ENCODE measurements at places on chromosomes 3 and 15.

- no peak overlapping the region for H3K4me3 ChIP-seq
- peak overlapping the region; percentile 11 for H3K27ac ChIP-seq
- DNase-seq, result no peak
- peaks cover 12% of the 10 kb centered on the region for H3K4me1 ChIP-seq
- no peaks in the 10 kb centered on the region for H3K36me3 ChIP-seq
- H3K27me3 ChIP-seq, result no peaks in the 10 kb centered on the region
Observed at GRCh38 chr3:188164248-188164687, 10.3 kb downstream of the LPP start.

DNA sequence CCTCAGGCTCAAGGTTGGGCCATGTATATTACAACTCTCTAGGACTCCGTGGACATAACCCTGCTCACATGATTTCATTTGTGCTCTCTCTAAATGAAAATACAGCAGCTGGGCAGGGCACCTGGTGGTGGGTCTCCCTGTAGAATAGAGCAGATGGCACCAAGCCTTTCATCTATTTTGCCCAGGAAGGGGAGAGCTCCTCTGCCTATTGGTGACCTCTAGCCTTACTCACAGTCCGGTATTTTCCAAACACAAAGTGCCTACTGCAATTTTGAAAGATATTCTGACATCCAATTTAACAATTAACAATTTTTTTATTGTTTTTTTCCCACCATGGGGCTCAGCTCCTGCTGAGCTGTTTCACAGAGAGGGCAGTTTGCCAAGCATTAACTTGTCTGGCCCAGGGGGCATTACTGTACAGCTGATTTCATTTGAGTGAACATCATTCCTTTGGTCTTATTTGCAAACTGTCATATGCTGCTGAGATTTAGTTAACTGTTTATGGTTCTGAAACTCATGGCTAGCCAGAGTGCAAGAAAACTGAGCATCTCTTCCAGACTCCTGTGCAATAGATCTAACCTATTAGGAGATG, 474.0 kb downstream of the EPHB1 start:
- H3K36me3 ChIP-seq, result no peaks in the 10 kb centered on the region
- H3K4me1 ChIP-seq, result no peaks in the 10 kb centered on the region
- no peaks in the 10 kb centered on the region for H3K27me3 ChIP-seq
- no peak overlapping the region for H3K4me3 ChIP-seq
- DNase-seq, result no peak

DNA sequence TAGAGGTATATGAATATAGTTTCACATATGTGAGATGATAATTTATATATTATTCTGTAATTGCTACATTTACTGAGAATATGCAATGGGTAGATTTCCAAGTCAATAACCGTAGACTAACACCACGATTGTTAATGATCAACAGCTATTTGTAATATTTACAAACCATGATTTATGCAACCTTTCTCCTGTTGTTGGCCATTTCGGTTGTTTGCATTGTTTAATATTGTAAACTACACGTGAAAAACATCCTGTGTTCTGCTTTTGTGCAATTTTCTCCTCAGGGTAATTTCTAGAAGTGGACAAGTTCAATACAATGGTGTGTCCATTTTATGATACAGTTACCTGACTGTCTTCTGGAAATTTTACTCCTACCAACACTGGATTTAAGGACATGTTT, 29.3 kb upstream of the RAB11A start:
- H3K36me3 ChIP-seq, result no peaks in the 10 kb centered on the region
- H3K4me1 ChIP-seq, result no peaks in the 10 kb centered on the region
- no peak for DNase-seq
- no peak overlapping the region for H3K4me3 ChIP-seq

- no peaks in the 10 kb centered on the region for H3K27me3 ChIP-seq
- H3K27ac ChIP-seq, result no peak overlapping the region
- DNase-seq, result no peak
- H3K4me1 ChIP-seq, result no peaks in the 10 kb centered on the region
- peaks cover 25% of the 10 kb centered on the region for H3K36me3 ChIP-seq
Observed at GRCh38 chr15:85757939-85758654, 36.6 kb downstream of the KLHL25 start.

DNA sequence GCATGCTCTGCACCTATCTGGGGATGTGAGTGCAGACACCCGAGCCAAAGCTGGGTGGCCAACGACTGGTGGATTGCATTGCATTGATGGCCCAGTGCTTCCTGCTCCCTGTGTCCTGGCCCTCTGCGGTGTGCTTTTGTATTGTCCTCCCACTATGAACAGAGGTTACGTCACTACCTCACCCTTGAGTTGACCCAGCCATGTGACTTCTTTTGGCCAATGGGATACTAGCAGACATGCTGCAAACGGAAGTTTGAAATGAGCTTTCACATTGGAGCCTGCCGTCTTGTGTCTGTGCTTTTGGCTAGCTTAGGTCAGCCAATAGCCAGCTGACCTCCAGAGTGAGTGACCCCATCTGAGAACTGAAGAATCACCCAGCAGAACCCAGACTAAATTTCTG, 15.3 kb upstream of the TBC1D21 start:
- H3K4me3 ChIP-seq, result no peak overlapping the region
- H3K27me3 ChIP-seq, result no peaks in the 10 kb centered on the region
- no peak overlapping the region for H3K27ac ChIP-seq
- peaks cover 11% of the 10 kb centered on the region for H3K4me1 ChIP-seq

- no peaks in the 10 kb centered on the region for H3K27me3 ChIP-seq
- no peak overlapping the region for H3K4me3 ChIP-seq
- no peak for DNase-seq
- no peak overlapping the region for H3K27ac ChIP-seq
- no peaks in the 10 kb centered on the region for H3K36me3 ChIP-seq
Observed at GRCh38 chr3:65867463-65868210, 171.1 kb downstream of the MAGI1 start.

DNA sequence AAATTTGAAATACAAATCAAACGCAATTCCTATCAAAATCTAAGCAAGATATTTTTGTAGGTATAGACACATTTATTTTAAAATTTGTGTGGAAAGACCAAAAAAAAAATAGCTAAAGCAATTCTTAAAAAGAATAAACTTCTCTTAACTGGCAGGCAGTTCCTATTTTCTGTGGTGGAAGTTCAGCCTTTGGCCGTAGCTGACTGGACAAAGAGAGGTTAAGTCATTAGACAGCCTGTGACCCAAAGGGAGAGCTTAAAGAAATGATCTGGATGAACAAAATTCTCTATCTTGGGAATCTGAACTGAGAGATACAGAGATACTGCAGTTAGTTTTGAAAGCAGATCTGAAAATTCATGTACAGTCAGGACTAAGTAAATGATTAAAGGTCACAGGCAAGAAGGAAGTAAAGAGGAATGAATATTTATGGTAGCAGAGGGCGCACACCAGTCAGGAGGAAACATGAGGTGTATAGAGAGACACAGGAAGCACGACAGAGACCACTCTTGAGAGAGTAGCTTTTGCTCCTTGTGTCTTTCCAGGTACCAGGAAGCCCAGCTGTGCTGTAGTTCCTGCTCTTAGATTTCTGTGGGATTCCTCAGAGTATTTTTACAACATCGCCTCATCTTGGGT, 57.5 kb downstream of the TPRG1 start:
- no peaks in the 10 kb centered on the region for H3K4me1 ChIP-seq
- H3K36me3 ChIP-seq, result no peaks in the 10 kb centered on the region
- H3K4me3 ChIP-seq, result no peak overlapping the region
- H3K27me3 ChIP-seq, result no peaks in the 10 kb centered on the region
- H3K27ac ChIP-seq, result no peak overlapping the region

DNA sequence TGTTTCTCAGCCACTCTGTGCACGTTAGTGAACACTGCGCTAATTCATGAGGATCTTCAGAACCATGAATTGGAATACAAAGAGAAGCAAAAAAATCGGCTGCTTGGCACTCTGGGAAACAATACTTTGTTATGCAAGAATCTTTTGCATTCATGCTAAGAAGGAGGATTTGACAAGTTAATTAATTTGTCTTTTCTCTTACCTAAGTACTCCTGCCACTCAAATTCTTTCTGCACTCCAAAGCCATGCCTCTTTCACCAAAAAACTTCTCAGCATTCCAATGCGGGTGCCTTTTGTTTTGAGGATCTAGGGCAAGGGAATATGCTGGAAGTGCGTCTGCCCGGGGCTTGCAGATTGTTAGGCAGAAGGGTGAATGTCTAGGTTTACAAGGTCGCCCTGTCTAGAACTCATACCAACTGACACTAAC, 11.3 kb upstream of the KAT2B start:
- H3K4me1 ChIP-seq, result peaks cover 2% of the 10 kb centered on the region
- H3K4me3 ChIP-seq, result no peak overlapping the region
- H3K27ac ChIP-seq, result no peak overlapping the region
- DNase-seq, result no peak

- peaks cover 44% of the 10 kb centered on the region for H3K27me3 ChIP-seq
- H3K27ac ChIP-seq, result no peak overlapping the region
- no peak for DNase-seq
- no peaks in the 10 kb centered on the region for H3K4me1 ChIP-seq
- H3K36me3 ChIP-seq, result no peaks in the 10 kb centered on the region
- no peak overlapping the region for H3K4me3 ChIP-seq
Observed at GRCh38 chr15:88797663-88798339, 5.4 kb upstream of the ACAN start.

GRCh38 chr3:171666516-171666915, 143.8 kb downstream of the PLD1 start:
- H3K27ac ChIP-seq, result no peak overlapping the region
- H3K36me3 ChIP-seq, result no peaks in the 10 kb centered on the region
- no peaks in the 10 kb centered on the region for H3K4me1 ChIP-seq
- no peak for DNase-seq
- H3K4me3 ChIP-seq, result no peak overlapping the region

DNA sequence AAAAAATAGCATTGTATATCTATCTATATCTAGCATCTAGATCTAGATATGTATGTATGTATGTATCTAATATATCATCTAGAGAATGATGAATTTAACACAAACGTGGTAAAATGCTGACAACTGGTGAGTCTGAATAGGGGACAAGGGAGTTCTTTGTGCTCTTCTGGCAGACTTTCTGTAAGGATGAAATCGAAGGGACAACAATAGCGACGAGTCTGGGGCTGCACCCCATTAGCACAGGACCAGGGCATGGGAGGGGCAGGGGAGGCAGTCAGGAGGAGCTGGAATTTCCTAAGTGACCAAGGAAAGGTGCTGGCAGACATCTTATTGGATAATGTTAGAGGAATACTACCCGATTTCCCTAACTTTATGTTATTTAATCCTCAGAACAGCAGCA, 7.9 kb downstream of the CCR1 start:
- H3K4me3 ChIP-seq, result no peak overlapping the region
- H3K27ac ChIP-seq, result no peak overlapping the region
- H3K27me3 ChIP-seq, result no peaks in the 10 kb centered on the region
- no peak for DNase-seq

DNA sequence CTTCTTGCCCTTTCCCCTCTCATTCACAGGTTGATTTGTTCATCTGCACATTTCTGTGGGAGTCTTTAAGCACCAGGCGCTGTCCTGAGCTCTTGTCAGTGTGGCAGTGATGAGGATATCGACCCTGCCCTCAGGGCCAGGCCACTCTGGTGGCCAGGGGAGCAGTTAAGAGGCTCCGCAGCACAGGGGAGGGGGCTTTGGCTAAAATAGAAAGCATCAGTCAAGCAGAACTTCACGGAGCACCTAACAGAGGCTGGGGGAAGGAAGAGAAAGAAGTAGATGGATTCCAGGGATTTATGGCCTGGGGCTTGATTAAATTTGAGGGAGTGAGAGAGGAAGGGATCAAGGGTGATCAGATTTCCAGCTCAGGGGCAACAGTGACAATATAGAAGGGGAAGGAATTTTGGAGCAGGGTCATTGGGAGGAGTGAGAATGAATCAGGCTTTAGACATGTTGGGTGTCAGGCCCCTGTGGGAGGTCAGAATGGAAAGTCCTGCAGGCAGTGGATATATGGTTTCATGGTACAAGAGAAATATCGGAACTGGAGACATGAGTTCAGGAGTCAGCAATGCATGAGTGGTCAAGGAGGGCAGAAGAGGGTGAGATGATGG, 73.0 kb upstream of the GLCE start:
- no peaks in the 10 kb centered on the region for H3K27me3 ChIP-seq
- no peak overlapping the region for H3K4me3 ChIP-seq
- no peak for DNase-seq
- peaks cover 3% of the 10 kb centered on the region for H3K4me1 ChIP-seq
- no peaks in the 10 kb centered on the region for H3K36me3 ChIP-seq
- no peak overlapping the region for H3K27ac ChIP-seq

- H3K27me3 ChIP-seq, result no peaks in the 10 kb centered on the region
- H3K36me3 ChIP-seq, result no peaks in the 10 kb centered on the region
- no peaks in the 10 kb centered on the region for H3K4me1 ChIP-seq
- no peak overlapping the region for H3K4me3 ChIP-seq
- DNase-seq, result no peak
Observed at GRCh38 chr3:69932501-69932900, 67.0 kb upstream of the SAMMSON start.

GRCh38 chr3:136078421-136079364, 113.2 kb downstream of the PPP2R3A start:
- H3K27ac ChIP-seq, result no peak overlapping the region
- no peaks in the 10 kb centered on the region for H3K36me3 ChIP-seq
- no peaks in the 10 kb centered on the region for H3K27me3 ChIP-seq
- H3K4me3 ChIP-seq, result no peak overlapping the region
- H3K4me1 ChIP-seq, result no peaks in the 10 kb centered on the region

GRCh38 chr3:193372783-193373182, 5.8 kb downstream of the ATP13A5 start:
- no peaks in the 10 kb centered on the region for H3K36me3 ChIP-seq
- H3K4me3 ChIP-seq, result no peak overlapping the region
- no peak for DNase-seq
- no peak overlapping the region for H3K27ac ChIP-seq
- H3K27me3 ChIP-seq, result no peaks in the 10 kb centered on the region

DNA sequence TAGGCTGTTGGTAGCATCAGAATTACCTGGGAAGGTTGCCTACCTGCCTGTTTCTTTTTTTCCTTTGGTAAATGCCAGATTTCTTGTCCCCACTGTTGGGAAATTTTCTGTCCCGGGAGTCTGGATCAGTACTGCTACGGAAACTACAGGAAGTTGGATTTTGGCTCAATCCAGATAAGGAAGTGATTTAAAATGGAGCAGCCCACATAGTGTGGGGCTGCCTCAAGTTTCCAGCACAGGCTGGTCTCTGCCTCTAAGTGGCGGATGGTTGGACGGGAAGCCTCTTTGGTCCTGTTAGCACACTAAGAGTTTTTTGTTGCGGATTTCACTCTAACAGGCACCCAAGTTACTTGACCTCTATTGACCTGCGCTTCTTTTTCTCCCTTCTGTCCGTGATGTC, 54.7 kb downstream of the EEFSEC start:
- H3K4me1 ChIP-seq, result no peaks in the 10 kb centered on the region
- H3K27me3 ChIP-seq, result no peaks in the 10 kb centered on the region
- H3K4me3 ChIP-seq, result no peak overlapping the region
- H3K36me3 ChIP-seq, result no peaks in the 10 kb centered on the region
- no peak overlapping the region for H3K27ac ChIP-seq

GRCh38 chr3:123602325-123602724, 17.5 kb upstream of the HACD2 start:
- H3K4me3 ChIP-seq, result no peak overlapping the region
- no peaks in the 10 kb centered on the region for H3K36me3 ChIP-seq
- no peaks in the 10 kb centered on the region for H3K27me3 ChIP-seq
- H3K4me1 ChIP-seq, result no peaks in the 10 kb centered on the region
- H3K27ac ChIP-seq, result no peak overlapping the region

GRCh38 chr3:6512172-6512800, 348.6 kb upstream of the GRM7 start:
- no peak for DNase-seq
- H3K36me3 ChIP-seq, result no peaks in the 10 kb centered on the region
- no peak overlapping the region for H3K27ac ChIP-seq
- H3K4me3 ChIP-seq, result no peak overlapping the region
- no peaks in the 10 kb centered on the region for H3K4me1 ChIP-seq

Data from thymus (tissue), 14 donors.